ENCODE measurements at places on chromosomes 13 and 19. TPM values are rescaled to one million over a fixed set of nuclear protein-coding genes. Genes with fewer than 3 reads are reported as not detected.

DNA sequence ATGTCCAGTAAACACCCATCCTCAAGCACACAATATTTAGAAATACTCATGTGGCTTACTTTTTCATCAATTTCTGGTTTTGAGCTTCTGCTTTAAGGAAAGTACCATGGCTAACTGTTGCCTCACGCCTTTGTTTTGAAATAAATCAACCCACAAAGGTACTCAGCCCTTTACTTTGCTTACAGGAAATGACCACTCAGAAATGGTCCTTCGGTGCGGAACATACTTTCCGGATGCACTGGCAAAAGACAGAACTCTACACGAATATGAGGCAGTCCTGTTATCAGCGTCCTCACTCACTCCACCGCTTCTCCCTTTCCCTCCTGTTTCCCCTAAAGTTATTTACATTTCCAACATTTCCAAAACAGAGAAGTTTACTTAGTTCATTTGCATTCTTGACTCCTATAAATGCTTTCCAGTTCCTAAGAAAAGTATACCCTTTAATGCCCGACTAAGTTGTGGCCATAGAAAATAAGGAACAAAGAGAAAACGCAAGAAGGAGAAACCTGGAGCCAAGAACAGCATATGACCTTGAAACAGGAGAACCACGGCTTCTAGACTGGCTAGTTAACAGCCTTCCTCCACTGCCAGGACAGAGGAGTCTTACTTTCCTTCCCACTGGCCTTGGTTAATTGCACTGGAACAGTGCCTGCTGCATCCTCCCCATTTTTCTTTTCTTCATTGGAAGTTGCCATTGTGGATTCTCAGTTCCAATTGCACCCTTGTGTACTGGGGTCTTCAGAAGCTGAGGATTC is 10.6 kb downstream of the FPR2 start:
- no peak for DNase-seq

DNA sequence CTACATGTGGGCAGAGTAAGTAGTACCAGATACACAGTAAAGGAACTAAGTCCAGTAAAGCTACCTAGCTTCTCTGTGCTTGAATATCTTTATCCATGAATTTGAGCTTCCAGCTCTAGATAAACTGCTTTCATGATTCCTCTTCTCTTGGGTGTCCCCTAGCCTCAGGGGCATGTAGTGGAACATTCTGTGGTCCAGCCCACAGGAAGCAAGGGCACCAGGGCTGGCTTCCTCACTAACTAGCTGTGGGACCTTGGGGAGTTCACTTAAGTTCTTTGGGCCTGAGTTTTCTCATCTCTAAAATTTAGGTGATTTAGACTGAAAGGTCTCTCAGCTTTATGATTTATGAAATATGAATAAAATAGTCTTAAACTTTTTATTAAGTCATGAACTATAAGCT is 185.7 kb downstream of the KATNAL1 start:
- no peak for DNase-seq

The ACER1 gene
- not detected for total RNA-seq

GRCh38 chr13:106472621-106473020 is 62.8 kb downstream of the EFNB2 start:
- no peak for DNase-seq

GRCh38 chr13:26423629-26424028 is 133.9 kb upstream of the WASF3 start:
- DNase-seq: no peak

The OVOL3 gene
- total RNA-seq: not detected

The PRSS57 gene
- not detected for total RNA-seq

The CACNG8 gene
- not detected for total RNA-seq

- no peak for DNase-seq
Measured at GRCh38 chr13:48778610-48779009, 124.9 kb downstream of the CYSLTR2 start.

The PSG4 gene
- total RNA-seq: not detected

- no peak for DNase-seq
Measured at GRCh38 chr13:108083056-108083455, 132.3 kb downstream of the LIG4 start.

GRCh38 chr13:31798189-31798588 is 58.9 kb downstream of the RXFP2 start:
- DNase-seq: no peak

The PRTN3 gene
- total RNA-seq: not detected

GRCh38 chr19:38898788-38899446 is 501 bp downstream of the SIRT2 start:
- DNase-seq: no peak

The MISP gene
- total RNA-seq: not detected

GRCh38 chr13:73286942-73287620 is 228.3 kb downstream of the KLF5 start:
- no peak for DNase-seq

The NCCRP1 gene
- not detected for total RNA-seq

- no peak for DNase-seq
Measured at GRCh38 chr19:51810223-51810622, 15.3 kb downstream of the FPR3 start.

GRCh38 chr19:41927497-41928192 is 604 bp downstream of the ERFL start:
- DNase-seq: peak; percentile 49

GRCh38 chr19:57620673-57621348 is 6.8 kb downstream of the ZNF134 start:
- no peak for DNase-seq

- no peak for DNase-seq
Measured at GRCh38 chr19:17942181-17942580, 9.4 kb downstream of the CCDC124 start.

The ZNF541 gene
- total RNA-seq: 0.14 TPM

- DNase-seq: no peak
Measured at GRCh38 chr13:51957377-51958216, 53.7 kb downstream of the ATP7B start.

- DNase-seq: peak; percentile 37
Measured at GRCh38 chr13:60627071-60627686, 230.2 kb downstream of the TDRD3 start.

The NCAN gene
- total RNA-seq: not detected

The ZFR2 gene
- 0.51 TPM for total RNA-seq

The JAK3 gene
- 180 TPM for total RNA-seq

GRCh38 chr13:79404361-79404760 is 1.7 kb downstream of the RBM26 start:
- no peak for DNase-seq

- DNase-seq: no peak
Measured at GRCh38 chr13:75271846-75272245, 210.1 kb downstream of the TBC1D4 start.

DNA sequence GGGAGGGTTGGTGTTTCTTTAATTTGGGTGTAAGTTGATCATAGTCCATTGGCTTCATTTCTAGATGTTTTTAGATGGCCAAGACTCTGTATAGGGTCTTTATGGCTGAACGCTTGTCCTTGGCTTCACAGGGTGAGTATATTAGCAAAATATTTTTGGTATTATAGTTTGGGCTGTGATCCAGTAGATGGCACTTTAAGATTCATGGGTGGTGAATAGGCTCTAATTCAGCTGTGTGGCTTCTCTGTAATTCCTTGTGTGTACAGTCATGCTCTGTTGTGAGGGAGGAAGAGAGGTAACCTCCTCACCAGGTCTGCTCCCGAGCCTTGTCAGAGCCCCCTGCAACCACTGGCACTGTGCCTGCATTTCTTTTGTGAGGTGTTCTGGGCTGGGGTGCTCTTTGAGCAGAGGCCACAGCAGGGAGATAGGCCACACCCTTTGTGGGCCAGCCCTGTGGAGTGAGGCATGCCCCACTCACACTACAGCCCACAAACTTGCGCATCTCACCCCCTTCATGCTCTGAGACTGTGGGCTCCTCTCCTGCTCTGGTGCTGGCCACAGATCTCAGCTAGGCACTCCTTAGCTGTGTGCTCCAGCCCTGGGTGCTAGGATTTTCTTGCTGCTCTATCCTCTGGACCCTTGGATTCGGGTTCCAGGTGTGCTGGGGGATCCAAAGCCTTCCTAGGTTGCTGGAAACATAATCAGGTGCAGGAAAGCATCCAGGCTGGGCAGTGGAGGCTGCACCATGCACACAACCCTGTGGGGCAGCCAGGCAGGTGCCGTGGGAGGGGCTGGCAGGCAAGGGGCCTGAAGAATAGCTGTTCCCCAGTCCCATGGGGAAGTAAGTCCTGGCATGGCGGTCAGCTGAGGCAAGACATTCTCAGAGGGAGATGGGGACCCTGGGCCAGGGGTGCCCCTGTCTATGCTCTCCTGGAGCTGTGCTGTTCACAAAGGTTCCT is 193.9 kb downstream of the GPC5 start:
- DNase-seq: no peak

The SWSAP1 gene
- total RNA-seq: 1.7 TPM

The CAPN12 gene
- total RNA-seq: 4.9 TPM

The NKPD1 gene
- 0.09 TPM for total RNA-seq

The LRRC63 gene
- 0.67 TPM for total RNA-seq

DNA sequence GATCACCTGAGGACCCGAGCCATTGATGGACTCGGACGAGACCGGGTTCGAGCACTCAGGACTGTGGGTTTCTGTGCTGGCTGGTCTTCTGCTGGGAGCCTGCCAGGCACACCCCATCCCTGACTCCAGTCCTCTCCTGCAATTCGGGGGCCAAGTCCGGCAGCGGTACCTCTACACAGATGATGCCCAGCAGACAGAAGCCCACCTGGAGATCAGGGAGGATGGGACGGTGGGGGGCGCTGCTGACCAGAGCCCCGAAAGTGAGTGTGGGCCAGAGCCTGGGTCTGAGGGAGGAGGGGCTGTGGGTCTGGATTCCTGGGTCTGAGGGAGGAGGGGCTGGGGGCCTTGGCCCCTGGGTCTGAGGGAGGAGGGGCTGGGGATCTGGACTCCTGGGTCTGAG is 888 bp downstream of the FGF21 start:
- DNase-seq: no peak

GRCh38 chr13:29438769-29439168 is 156.7 kb downstream of the SLC7A1 start:
- DNase-seq: no peak

- DNase-seq: no peak
Measured at GRCh38 chr13:37878921-37879320, 9.3 kb upstream of the TRPC4 start.

The C1QTNF9B gene
- total RNA-seq: not detected

GRCh38 chr19:47158367-47158791 is 27.7 kb downstream of the SAE1 start:
- no peak for DNase-seq

The F7 gene
- total RNA-seq: 0.11 TPM

DNA sequence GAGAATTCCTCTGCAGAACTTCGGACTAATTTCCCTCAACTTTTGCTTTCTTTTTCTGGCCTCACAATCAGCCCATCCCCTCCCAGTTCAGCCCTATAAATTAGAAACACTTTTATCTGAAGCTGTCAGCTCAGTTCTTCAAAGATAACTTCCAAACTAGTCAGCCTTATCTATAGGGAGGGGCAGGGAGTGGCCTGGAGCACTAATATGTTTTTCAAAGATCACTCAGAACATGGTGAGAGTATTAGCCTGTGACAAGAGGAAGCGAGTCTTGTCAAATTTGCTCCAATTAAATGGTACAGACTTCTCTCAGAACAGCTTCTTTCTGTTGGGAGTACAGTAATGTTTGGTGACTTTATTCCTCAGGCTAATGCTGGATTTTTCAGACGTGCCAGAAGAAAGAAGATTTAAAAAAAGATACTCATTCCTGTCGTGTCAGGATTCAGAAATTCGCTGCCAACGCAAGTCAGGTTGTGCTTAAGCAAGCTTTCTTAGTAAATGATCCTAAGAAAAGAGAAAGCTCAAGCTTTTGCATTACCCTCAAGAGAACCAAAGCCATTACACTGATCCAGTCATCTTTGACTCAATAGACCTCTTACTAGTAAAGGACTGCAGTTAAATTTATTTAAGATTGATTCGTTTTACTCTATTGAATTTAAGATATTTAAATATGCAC is 1033.6 kb downstream of the SLITRK5 start:
- no peak for DNase-seq

DNA sequence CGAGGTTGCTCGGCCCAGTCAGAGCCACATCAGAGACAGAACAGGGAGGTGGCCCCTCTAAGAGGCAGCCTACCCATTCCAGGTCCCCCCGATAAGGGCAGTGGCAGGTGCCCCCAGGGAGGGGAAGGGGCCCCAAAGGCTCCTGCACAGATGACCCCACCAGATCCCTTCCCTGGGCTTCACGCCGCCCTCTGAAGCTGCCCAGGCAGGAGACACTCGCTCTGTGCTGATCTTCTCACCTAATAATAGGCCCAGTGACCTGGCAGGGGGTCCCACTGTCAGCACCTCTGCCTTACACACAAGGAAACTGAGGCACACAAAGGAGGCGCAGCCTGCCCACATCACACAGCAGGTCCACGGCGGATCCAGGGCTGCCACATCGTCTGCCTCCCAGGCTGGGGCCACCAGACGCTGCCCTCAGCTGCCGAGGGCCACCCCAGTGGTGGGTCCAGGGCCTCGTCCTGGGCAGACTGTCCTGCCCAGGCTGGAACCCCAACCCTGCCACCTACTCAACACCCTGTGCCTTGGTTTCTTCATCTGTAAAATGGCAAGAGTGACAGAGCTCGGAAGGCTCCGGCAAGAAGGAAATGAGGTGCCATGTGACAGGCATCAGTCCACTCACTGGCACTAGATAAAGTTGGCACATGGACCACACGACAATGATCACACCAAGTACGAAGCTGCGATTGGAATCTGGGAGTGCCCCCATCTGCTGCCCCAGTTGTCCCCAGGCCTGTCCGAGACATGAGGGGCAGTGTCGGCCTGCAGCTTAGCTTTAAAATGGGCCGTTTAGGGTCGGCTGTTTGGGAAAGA is 56.5 kb downstream of the KLF2 start:
- DNase-seq: no peak

DNA sequence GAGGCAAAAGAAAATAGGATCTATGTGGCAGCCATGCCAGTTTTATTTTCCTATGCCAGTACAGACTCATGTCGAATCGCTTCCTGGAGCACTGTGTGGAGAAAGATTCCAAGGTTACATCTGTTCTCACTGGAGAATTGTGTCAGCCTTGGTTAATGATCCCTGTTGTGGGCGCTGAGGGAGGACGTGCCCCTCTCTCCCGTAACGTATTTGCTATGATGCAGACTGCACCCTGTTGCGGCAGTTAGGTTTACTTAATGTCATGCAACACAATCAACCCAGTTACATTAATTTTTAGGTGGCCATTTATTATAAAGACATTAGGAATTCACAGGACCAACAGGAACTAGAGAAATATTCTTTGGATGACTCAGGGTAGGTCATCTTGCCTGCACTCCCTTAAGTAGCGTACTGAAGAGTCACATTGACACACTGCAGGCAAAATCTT is 892.9 kb downstream of the EFNB2 start:
- no peak for DNase-seq

GRCh38 chr13:24038405-24038804 is 122.1 kb upstream of the SPATA13 start:
- peak; percentile 35 for DNase-seq

GRCh38 chr13:106882246-106882645 is 314.3 kb upstream of the ARGLU1 start:
- no peak for DNase-seq

GRCh38 chr13:75656425-75656989 is 20.4 kb downstream of the LMO7 start:
- DNase-seq: no peak

- DNase-seq: no peak
Measured at GRCh38 chr13:99465454-99465853, 35.8 kb upstream of the TM9SF2 start.

The TMEM86B gene
- total RNA-seq: 4.9 TPM

The SYT3 gene
- total RNA-seq: 0.16 TPM
